ENCODE measurements at places on chromosomes 1 and 21.
A peak's percentile ranks its signal among the peaks of the same experiment; 100 is the strongest.

GRCh38 chr1:237695878-237696277 lies 194.8 kb downstream of the ZP4 start:
- no peak for DNase-seq

DNA sequence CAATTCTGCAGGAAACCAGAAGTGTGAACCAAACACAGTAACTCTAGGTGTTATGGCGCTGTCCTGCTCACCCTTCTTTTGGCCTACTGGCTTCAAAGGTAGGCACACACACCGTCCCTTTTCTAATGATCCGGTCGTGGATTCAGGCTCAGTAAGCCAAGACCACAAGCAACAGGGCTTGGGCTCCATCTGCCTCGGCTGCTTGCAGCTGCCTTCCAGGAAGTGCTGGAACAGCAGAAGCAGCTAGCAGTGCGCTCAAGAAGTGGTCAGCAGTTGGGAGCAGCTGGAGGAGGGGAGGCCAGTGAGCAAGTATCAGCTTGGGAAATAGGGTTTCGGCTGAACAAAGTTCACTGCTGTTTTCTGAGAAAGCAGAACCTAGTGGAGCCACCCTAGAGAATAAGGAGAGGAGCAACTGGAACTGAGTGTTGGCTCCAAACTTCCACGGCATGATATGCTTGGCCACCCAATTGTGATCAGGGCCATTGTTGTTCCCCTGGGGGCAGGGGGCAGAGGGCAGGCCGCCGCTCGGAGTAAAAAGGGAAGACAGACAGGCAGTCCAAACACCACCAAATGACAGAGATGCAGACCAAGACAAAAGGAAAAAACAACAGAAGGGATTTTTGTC lies 173.4 kb downstream of the TOMM20 start:
- DNase-seq: no peak

GRCh38 chr1:100517515-100517914 lies 20.4 kb upstream of the GPR88 start:
- DNase-seq: no peak

- DNase-seq: no peak
These were observed 392.7 kb downstream of the SMYD3 start for GRCh38 chr1:246114369-246114768.

DNA sequence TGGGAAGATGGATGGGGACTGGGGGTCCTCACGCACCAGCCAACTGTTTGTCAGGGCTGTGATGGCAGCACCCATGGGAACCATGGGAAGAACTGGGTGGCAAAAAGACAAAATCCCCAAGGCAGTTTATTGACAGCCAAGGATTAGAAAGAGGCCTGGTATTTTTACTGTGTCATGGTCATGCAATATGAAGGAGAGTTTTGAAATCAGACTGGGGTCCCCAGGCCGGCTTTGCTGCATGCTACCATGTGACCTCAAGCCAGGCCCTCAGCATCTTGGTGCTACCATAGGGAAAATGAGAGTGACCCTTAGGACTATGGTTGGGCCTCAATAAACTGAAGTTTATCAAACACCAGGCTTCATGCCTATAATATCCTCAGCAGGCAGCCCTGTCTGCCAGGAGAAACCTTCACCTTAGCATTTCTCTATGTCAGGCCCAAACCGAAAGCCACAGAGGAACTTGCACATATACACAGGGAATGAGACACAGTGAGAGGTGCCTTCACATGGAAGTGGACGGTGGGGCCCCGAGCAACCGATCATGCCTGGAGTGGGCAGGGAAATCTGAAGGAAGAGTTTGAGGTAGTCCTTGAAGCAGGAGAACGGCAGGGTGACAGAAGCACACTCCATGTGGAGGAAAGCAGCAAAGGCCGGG lies 203.2 kb downstream of the HIVEP3 start:
- no peak for DNase-seq

GRCh38 chr1:208161656-208162375 lies 82.4 kb downstream of the PLXNA2 start:
- no peak for DNase-seq

GRCh38 chr1:225996946-225997545 lies 2.1 kb downstream of the SDE2 start:
- no peak for DNase-seq

GRCh38 chr1:232244426-232244825 lies 385.5 kb downstream of the SIPA1L2 start:
- no peak for DNase-seq

- DNase-seq: no peak
These were observed 587 bp downstream of the NKAIN1 start for GRCh38 chr1:31238986-31239613.

DNA sequence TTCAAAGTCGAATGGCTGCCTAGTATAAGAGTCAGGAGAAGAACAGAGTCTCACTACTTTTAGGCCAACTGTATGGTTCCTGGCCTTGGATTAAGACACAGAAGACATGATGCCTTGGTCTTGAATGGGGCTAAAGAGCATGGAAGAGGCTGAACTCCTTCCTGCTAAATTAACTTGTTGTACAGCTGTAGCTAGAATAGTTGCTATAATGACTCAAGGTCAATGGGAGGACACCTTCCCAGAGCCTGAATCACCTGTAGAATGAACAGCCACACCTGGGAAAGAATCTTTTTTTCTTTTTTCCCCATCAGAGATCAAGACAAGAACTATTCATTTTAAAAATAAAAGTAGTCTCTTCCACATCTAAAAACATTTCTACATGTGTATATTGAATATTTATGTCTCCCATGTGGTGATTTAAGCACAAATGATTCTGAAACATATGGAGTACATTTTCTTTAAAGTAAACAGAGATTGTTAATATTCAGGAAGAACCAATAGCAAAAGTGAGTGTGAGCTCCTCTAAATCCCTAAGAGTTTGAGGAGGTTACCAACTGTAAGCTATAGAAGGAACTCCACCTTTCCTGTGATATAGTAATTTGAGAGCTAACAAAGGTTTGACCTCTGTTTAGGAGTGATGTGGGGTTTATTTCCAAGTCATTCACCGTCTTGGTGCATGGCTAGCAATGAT lies 191.3 kb downstream of the TGFB2 start:
- no peak for DNase-seq

GRCh38 chr1:92544756-92545165 lies 58.0 kb upstream of the GFI1 start:
- DNase-seq: no peak

GRCh38 chr1:192747943-192748342 lies 60.9 kb upstream of the RGS2 start:
- no peak for DNase-seq

GRCh38 chr1:147567594-147568381 lies 26.5 kb downstream of the BCL9 start:
- no peak for DNase-seq

GRCh38 chr1:157658571-157658970 lies 42.0 kb downstream of the FCRL3 start:
- DNase-seq: no peak

GRCh38 chr21:15063081-15063813 lies 1.6 kb downstream of the NRIP1 start:
- no peak for DNase-seq

GRCh38 chr1:12604114-12604874 lies 13.7 kb downstream of the DHRS3 start:
- DNase-seq: peak; percentile 84

DNA sequence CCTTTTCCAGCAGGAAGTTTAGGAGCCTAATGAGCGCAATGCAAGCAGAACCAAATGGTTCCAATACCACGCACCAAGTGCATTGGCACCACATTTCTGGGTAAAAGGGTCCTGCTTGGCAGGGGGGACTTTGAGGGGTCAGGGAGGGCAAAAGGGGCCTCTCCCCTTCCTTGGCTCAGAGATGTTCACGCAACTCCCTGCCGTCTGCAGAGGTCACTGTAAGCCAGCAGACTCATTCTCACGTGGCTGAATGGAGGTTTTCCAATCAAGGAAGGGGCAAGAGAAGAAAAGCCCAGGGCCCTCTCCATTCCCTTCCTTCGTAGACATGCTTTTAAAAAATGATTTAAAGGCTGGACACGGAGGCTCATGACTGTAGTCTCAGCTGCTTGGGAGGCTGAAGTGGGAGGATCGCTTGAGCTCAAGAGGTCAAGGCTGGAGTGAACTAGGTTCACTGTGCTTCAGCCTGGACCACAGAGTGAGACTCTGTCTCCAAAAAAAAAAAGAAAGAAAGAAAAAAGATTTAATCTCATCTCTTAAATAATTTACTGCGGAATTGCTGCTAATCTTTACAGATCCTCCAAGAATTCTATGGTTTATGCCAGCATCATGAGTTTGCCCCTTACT lies 80.3 kb downstream of the RUNX3 start:
- peak; percentile 48 for DNase-seq

GRCh38 chr1:153880962-153881361 lies 41.8 kb downstream of the GATAD2B start:
- no peak for DNase-seq

- no peak for DNase-seq
These were observed 47.5 kb downstream of the SSX2IP start for GRCh38 chr1:84642774-84643173.

GRCh38 chr21:43718872-43719747 lies at the start of gene PDXK:
PDXK (plus strand) TSS chr21:43719129; CDS start chr21:43719295, 166 bp downstream.
- peak; percentile 80 for DNase-seq

DNA sequence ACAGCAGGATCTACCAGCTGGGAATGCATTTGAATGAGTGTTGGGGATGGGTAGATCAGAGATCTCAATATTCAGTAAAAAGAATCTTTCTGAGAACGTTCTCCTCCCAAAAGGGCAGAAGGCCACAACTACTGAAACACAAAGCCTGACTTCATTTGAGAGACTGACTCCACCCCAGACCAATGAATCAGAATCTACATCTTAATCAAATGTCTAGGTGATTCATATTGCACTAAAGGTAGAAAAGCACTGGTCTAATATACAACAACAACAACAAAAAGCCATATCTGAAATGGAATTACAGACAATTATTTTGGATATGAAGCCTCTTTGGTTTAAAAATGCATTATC lies 123.9 kb downstream of the SMYD3 start:
- no peak for DNase-seq
